ENCODE measurements at places on chromosomes 4 and X.

DNA sequence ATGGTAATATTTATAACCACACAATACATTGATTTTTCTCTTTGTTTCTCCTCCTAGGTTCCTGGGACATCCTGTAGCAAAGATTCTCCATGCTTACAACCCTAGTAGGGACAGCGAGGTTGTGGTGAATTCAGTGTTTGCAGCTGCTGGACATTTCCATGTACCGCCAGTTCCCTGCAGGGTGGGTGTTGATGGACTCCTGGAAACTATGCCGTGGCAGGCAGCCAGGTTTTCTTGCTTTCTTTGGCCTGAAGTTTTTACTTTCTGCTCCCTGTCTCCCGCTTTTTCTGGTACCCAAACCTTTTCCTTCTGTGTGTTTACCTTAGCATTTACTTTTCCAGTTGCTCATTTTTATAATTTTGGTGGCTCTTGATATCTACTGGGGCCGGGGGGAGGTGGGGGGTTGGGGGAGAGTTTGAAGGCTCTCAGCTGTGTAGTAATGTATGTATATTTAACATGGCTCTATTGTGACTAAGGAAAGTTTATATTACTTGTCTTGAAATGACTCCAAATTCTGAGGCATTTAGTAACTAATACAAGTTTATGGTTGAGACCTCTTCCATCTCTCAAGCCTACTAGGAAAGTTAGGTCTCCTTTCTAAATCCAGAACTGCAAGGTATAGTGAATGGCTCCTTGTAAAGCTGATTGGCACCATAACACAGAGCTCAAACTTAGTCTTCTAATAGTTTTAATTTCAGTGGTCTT lies 89.7 kb downstream of the TMEM131L start:
- no peak for DNase-seq

DNA sequence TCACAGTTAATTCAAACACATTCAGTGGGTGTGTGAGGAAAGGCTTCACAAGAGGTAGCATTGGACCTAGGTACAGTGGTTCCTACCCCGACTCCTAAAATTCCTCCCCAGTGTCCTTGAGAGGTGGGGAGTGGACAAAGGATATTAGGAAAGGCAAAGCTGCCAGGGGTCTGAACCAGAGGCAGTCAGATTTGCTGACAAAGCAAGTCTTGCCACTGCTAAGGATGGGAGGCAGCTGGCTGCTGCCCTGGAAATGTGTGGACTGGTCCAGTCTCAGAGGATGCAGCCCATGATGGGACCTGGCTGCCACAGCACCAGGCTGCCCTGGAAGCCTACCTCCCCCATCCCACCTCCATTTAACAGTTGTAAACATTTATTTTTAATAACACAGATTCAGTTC lies 4.1 kb upstream of the PHF8 start:
- DNase-seq, result peak; percentile 4

GRCh38 chr4:151324752-151325110 lies 674 bp downstream of the SH3D19 start:
- DNase-seq, result no peak

DNA sequence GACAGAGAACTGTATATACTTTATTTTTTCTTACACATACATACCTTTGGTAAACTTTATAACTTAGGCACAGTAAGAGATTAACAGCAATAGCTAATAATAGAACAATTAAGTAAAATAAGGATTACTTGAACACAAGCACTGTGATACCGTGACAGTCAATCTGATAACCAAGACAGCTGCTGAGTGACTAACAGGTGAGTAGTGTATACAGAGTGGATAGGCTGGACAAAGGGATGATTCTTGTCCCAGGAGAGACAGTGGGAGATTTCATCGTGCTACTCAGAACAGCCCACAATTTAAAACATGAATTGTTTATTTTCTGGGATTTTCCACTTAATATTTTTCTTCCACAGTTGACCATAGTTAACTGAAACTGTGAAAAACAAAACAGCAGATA lies 411.8 kb downstream of the PPP1R2C start:
- DNase-seq, result no peak

GRCh38 chr4:67770422-67770821 lies 16.2 kb upstream of the GNRHR start:
- peak; percentile 39 for DNase-seq

DNA sequence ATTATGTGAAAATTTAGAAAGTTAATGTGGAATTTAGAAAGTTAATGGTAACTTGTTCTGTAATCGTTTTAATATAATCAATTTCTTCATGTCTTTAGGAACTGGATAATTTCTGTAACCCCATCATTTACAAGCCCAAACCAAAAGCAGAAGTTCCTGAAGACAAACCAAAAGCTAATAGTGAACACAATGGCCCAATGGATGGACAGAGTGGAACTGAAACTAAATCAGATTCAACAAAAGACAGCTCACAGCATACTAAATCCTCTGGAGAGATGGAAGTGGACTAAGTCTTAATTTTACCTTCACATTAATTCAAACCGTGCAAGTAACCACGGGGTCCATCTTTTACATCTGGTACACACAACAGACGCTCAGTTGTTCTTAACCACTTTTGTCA lies 48.1 kb upstream of the PLK4 start:
- no peak for DNase-seq

DNA sequence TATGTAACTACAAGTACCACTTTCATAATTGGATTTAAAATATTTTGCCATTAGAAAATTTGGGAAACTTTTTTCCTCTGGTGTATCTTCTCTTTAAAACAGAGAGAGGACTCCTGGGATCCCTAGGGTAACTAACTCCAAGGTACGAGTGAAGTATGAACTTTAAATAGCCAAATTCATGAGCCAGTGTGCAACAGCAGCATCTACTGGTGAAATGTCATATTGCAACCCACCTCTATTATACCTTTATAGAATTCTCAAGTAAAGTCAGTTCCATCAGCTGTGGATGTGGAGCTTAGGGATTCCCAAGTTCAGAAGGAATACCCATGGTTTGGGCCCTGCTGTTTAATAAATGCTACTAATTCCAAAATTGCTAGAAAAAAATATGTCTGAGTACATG lies 282.7 kb upstream of the TAPT1 start:
- DNase-seq, result no peak

DNA sequence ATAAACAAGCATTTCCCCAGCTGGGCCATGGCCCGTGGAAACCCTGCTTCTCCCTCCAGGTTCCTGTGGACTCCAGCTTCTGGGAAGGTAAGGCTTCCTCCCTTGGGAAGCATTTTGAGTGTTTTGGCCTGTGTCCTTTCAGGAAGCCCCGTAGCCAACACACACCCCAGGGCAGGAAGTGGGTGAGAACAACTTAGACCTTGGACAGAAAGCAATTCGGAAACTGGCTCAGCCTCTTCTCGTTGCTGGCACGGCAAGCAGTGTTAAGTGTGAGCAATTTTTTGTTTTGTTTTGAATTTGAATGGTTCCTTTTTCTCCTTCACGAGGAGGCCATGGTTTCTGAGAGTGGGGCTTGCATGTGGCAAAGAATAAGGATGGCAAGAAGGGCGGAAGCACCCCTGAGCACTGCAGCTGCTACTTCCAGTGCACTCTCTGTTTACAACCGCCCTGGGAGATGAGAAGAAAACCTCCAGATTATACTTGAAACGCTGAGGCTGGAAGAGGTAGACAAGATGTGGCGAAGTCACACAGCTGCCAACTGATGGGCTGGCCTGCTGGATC lies 14.1 kb upstream of the CYTL1 start:
- DNase-seq, result no peak

DNA sequence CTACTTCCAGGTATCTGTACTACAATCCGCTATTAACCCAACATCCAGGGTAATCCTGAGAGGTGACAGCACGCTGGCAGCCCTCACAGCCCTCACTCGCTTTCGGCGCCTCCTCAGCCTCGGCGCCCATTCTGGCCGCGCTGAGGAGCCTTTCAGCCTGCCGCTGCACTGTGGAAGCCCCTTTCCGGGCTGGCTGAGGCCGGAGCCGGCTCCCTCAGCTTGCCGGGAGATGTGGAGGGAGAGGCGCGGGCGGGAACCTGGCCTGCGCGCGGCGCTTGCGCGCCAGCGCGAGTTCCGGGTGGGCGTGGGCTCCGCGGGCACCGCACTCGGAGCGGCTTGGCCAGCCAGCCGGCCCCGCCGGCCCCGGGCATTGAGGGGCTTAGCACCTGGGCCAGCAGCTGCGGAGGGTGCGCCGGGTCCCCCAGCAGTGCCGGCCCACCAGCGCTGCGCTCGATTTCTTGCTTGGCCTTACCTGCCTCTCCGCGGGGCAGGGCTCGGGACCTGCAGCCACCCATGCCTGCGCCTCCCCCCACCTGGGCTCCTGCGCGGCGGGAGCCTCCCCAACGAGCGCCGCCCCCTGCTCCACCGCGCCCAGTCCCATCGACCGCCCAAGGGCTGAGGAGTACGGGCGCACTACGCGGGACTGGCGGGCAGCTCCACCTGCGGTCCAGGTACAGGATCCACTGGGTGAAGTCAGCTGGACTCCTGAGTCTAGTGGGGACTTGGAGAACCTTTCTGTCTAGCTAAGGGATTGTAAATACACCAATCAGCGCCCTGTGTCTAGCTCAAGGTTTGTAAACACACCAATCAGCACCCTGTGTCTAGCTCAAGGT lies 87.3 kb downstream of the PRSS12 start:
- no peak for DNase-seq

DNA sequence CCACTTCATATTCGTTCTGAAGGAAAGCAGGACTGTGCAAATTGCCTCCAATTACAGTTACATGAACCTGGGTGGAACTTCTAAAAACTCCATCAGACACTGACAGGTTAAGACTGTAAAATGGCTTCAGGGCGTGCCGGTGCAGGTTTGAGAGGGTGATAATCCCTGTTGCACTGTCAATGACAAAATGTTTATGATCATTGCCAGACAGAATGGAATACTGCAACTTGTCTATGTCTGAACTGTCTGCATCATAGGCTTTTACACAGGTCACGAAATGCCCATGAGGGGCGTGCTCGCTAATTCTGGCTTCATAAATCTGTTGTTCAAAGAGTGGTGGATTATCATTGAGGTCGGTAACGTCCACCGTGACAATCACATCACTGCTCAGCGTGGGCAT lies 63.7 kb upstream of the MTNR1A start:
- no peak for DNase-seq

DNA sequence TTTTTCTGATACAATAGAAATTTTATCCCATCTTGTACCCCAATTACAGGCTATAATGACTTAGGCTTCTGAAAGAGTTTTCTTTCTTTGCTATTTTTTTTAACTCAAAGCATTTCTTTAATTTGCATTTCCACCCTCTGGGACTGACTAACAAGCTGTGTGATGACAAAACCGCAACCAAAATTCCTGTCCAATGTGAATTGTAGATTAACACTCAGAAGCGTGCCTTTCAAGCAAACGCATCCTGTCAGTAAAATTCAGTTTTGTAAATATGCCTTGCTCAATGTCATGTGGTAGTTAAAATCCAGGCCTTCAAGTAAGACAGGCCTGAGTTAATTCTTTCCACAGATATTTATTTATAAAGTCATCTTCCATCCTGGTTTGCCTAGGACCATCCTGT lies 50.3 kb downstream of the STK32B start:
- no peak for DNase-seq

- no peak for DNase-seq
These were observed 169.9 kb downstream of the ZNF330 start for GRCh38 chr4:141390571-141390970.

- no peak for DNase-seq
These were observed 425.2 kb upstream of the FTHL17 start for GRCh38 chrX:31497086-31497485.

DNA sequence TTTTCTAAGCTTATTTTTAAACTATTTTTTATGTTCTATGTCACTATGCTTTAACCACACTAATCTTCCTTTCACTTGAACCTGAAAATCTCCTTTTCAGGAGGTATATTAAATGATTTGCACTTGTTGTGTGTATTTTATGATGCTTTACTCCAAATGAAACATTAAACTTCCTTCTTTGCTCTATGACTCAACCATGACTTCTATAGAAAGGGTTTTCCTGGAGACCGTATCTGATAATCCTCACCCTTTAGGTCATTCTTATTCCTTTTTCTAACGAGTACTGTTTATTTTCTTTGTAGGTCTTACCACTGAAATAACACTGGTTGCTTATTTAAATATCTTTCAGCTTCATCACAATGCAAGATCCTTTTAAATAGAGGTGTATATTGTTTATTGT lies 1163.2 kb downstream of the PCDH18 start:
- DNase-seq, result no peak

DNA sequence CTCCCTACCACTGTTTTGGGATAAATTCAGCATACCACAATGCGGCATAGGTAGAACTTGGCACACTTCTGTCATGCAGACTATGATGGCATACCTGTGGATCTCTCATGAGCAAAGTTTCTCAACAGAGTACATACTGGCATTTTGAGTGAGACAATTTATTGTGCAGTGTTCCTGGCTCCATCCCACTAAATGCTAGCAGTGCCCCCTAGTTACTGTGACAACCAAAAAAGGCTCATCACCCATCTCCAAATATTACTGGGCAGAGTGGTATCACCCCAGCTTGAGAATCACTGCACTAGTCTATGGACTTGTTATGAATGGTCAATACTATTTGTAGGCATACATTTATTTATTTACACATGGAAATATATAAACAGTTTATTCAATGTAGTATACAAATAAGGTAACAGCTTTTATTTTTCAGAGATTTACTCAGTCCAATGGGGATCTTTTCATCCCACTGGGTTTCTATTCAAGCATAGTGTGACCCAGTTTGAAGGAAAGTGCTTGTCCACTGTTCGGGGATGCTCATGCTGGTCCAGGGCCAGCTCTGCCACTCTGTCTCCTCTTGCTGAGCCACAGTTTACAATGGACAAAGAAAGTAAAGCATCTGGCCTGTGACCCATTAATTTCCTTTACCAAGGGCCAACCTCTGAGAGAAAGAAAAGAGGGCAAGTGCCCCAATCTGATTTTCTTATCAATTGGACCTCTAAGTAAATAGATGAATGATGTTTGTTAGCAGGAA lies 81.0 kb upstream of the IL2 start:
- DNase-seq, result no peak

- DNase-seq, result no peak
These were observed 65.4 kb upstream of the TRPC3 start for GRCh38 chr4:122017296-122017695.

GRCh38 chrX:14903891-14904290 lies 30.7 kb downstream of the MOSPD2 start:
- DNase-seq, result no peak

DNA sequence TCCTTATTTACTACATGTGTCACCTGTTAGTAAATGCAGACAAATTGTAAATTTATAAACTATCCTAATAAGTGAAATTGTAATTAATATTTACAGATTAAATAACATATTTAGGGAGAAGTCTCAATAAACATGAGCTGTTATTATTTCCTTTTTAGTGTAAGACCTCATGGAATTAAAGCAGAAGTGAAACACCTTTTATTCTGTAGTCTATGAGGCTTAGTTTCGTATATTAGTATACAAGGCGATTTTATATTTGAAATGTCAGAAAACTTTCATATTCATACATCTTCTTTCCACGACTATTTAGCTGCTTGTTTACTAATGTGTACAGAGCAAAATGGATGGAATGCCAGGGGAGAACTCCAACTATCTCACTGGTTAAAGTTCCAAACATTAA lies 414.4 kb downstream of the ARHGAP24 start:
- DNase-seq, result no peak

DNA sequence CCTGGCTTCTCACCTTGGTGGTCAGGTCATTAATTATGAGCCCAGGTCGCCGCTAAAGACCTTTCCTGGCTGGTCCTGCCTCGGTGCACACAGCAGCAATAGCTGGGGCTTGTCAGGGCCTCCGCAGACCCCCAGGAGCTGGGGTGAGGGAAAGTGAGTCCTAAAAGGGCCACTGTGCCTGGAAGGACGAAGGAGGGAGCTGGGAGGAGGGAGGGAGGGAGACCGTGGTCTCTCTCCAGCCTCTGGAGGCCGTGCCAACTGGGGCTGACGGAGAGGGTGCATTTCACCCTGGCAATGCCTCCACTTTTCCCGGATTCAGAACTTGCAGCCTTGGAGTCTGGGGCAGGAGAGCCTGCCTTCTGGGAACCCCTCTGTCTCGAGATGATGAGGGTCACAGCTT lies 60.4 kb downstream of the CRLF2 start:
- DNase-seq, result no peak

All from NCI-H146 (cell line).